Left colon (tissue), 2 donors: ENCODE measurements at places on chromosomes 2 and 18. TPM values are rescaled to one million over a fixed set of nuclear protein-coding genes. Genes with fewer than 3 reads are reported as not detected.

DNA sequence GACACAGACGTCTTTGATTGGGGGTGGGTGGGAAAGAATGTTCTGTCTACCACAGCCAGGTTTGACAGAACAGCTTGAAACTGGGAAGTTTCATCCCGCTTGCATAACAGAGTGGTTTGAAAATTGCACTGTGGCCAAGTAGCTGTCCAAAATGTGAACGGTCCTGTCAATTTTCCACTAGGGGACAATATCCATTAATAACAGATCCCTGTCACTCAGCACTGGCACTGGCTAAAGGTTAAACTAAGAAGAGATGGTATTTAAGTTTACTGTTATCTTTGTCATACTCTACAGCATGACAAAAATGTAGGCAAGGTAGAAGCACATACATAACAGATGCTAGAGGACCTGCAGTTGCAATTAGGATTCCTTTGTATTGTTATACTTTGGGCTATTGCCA is 55.6 kb upstream of the ACMSD start:
- DNase-seq, result no peak

DNA sequence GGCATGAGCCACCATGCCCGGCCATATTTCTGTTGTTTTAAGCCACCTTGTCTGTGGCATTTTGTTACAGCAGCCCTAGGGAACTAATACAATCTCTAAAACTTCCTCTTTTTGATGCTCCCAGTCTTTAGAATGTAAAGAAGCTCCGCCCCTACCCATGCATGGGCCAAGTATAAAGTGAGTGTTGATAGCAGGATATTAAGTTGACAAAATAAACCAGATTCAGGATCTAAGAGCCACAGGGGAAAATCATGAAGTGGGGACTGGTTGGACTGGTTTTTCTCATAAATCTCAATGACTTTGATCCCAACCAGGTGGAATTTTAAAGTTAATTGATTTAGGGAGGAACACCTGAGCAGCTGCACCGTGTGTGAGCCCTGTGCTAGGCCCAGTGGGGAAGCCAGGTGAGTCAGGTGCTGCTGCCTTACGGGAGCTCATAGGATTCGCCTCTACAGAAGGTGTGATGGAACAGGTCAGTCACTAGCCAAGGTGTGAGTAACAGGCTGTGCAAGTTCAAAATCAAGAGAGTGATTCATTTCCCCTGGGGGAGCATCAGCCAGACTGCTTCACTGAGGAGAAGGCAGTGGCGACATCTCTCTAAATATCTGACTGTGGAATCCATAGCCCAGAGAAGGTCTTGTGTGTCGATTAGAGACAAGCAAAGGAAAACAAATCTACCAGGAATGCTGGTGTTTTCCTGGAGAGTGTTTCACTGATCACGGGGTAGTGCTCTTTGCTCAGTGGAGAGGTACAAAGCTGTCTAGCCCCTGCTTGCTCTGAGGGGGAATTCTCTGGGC is 63.0 kb upstream of the MSH2 start:
- peak; percentile 81 for DNase-seq

- no peak for DNase-seq
These were observed 74.6 kb downstream of the RPRM start for GRCh38 chr2:153403940-153404339.

DNA sequence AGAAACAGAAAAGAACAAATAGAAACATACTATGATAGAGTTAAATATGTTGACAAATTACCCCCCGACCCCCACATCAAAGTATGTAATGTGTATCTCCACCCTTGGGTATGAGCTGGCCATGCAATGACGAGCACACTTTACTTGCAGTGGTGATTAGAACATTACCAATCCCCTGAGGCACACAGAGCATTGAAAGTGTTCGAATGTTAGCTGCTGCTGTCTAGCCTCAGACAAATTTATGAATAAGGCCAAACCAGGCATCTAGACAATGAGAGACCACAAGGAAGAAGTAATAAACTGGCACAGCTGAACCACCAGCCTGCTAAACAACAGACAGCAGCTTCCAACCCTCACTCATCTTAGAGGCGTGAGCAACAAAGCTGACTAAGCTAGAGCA is 380.5 kb downstream of the DSEL start:
- no peak for DNase-seq

The SPATA3 gene
- total RNA-seq, result not detected

The EVX2 gene
- not detected for total RNA-seq

The RBKS gene
- 8.2 TPM for total RNA-seq

GRCh38 chr2:127542231-127542630 is 6.7 kb downstream of the MYO7B start:
- DNase-seq, result no peak

- DNase-seq, result no peak
These were observed 539.4 kb downstream of the ZNF804A start for GRCh38 chr2:185137700-185138099.

The NGEF gene
- total RNA-seq, result 41.4 TPM

DNA sequence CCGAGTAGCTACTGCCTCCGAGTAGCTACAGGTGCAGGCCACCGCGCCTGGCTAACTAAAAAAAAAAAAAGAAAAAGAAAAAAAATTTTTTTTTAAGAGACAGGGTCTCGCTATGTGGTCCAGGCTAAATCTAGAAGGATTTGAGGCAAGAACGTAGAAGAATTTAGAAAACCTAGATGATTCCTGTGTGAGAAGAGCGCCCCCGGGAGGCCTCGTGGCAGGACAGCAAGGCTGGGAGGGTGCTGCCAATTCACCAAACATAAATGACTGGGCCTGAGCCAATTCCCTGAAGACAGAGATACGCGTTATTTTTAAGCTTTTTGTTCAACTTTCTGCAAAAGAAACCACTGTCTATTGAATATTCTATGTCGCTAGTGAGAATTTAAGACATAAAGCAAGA is 90.1 kb upstream of the TGFA start:
- peak; percentile 32 for DNase-seq

DNA sequence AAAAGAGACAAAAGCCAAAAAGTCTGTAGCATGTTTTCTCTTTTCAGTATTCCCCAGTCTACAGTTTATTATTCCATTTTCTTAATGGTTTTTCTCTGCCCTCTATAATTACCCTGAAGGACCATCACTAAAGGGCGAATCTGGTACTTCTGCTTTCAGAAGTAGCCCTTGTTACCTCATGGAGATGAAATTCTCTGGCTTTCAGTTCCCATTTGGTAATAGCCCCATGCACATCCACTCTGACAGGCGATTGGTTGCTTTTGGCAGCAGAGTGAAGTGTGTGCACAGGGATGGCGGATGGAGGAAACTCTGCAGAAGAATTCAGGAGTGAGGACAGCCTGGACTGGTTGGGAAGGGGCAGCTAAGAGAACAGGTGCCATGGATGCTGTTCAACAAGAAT is 66.3 kb upstream of the NABP1 start:
- no peak for DNase-seq
